NCI-H510A (cell line): ENCODE measurements at places on chromosomes 2 and 18.

- DNase-seq, result no peak
Measured at GRCh38 chr18:901761-902160, 2.9 kb upstream of the ADCYAP1 start.

DNA sequence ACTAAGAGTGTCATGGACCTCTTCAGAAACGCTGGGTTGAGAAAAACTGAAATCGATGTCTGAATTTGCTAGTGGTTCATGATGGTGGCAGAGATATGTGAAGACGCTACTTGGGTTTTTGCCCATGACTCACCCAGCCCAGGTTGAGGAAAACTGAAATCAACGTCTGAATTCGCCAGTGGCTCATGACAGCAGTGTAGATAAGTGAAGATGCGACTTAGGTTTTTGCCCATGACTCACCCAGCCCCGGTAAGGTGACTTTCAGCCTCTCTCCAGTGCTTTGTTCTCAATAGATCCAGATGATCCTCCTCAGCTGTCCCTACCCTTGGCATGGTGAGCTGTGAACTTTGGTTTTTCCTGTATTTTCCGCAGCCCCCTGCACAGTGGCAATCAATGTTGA is 105.3 kb upstream of the SIX3 start:
- no peak for DNase-seq

DNA sequence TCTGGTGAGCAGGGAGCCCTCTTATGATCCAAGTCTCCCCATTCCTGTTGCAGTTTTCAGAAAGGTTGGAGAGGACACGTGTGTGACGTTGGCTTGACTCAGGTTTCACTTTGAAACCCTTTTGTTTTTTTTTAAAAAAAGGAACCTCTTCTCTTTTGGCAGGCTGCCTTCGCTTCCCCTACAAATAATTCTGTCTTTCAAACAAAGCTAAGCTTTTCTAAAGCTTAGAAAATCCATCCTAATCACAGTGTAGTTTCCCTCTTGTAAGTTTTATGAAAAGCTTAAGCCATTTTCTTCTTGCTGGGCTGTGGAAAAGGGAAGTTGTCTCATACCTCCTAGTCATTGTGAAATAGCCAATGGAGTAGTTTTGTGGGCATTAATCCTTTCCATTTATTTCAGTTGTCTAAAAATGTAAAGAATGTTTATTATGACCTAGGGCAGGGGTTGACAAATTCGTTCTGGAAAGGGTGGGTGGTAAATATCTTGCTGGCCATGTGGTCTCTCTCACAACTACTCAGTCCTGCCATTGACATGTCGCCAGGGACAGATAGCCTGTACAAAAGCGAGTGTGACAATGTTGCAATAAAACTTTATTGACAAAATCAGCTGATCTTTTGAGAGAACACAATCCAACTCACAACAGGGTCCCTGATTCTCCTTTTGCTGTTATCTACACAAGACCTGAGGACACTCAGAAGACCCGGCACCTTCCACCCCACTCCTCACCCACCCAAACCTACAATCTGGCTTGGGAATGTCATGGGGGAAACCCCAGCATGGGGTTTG is 878.8 kb downstream of the RNF144A start:
- no peak for DNase-seq

DNA sequence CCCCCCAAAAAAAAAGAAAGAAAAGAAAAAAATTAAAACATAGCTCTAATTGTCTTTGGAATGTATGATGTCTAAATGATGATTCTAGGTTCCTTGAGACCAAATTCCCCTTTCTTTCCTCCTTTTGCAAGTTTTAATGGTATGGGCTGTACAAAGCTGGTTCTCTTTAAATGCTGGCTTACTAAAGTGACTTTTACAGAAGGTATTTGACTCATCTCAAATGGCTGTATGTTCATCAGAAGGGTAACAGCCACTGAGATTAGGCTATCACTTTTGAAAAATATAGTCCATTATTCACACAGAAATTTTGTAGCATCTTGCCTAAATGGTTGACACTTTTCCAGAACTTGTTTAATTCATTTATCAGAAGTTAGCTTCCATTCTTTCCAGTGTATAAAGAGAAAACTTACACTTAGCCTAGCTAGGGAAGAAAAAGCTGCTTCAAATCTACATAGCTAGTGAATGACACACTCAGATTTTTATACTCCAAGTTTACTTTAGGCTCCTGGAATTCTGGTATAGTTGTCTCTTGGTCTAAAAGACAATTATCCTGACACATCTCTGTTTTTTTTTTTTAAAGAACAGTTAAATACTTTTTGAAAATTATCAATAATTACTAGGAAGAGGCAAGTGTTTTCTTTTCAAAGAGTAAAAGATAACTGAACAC is 622.6 kb downstream of the LRP1B start:
- no peak for DNase-seq

- no peak for DNase-seq
Measured at GRCh38 chr18:62944454-62944853, 229.1 kb downstream of the PHLPP1 start.

- DNase-seq, result peak; percentile 49
Measured at GRCh38 chr18:6056171-6056910, 161.0 kb upstream of the TMEM200C start.

- DNase-seq, result no peak
Measured at GRCh38 chr2:18077231-18077630, 198.8 kb downstream of the KCNS3 start.

DNA sequence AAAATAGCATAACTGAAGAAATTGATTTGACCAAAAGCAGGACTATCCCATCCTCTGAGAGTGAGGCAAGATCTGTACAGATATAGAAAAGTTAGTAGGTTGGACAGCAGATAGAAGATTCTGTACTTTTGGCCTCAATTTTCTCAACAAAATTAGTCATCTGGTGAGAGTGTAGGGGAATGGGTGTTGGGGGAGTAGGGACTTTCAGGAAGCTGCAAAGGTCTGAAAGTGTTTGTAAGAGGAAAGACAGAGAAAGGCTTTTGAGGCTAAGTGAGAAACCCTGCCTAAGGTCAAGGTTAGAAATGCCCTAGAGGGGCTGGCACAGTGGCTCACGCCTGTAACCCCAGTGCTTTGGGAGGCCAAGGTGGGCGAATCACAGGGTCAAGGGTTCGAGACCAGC is 40.3 kb downstream of the DAPL1 start:
- DNase-seq, result no peak

DNA sequence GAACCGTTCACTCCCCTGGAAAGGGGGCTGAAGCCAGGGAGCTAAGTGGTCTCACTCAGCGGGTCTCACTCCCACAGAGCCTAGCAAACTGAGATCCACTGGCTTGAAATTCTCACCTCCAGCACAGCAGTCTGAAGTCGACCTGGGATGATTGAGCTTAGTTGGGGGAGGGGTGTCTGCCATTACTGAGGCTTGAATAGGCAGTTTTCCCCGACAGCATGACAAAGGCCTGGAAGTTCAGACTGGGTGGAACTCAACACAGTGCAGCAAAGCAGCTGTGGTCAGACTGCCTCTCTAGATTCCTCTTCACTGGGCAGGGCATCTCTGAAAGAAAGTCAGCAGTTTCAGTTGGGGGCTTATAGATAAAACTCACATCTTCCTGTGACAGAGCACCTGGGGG is 292.5 kb downstream of the NUP35 start:
- DNase-seq, result no peak

- DNase-seq, result peak; percentile 68
Measured at GRCh38 chr2:174729797-174730697, 34.2 kb downstream of the CHRNA1 start.
